ENCODE measurements at places on chromosomes 2 and 18. TPM values are rescaled to one million over a fixed set of nuclear protein-coding genes. Genes with fewer than 3 reads are reported as not detected.

- H3K4me1 ChIP-seq, result peaks cover 8% of the 10 kb centered on the region
- H3K4me3 ChIP-seq, result no peak overlapping the region
- no peaks in the 10 kb centered on the region for H3K27me3 ChIP-seq
- peaks cover 38% of the 10 kb centered on the region for H3K36me3 ChIP-seq
- H3K27ac ChIP-seq, result no peak overlapping the region
Measured at GRCh38 chr2:69344305-69344704, 42.7 kb downstream of the GFPT1 start.

GRCh38 chr2:233915128-233915527 lies 2.0 kb upstream of the TRPM8 start:
- H3K4me3 ChIP-seq, result no peak overlapping the region
- DNase-seq, result no peak
- no peaks in the 10 kb centered on the region for H3K36me3 ChIP-seq
- peaks cover 5% of the 10 kb centered on the region for H3K4me1 ChIP-seq

DNA sequence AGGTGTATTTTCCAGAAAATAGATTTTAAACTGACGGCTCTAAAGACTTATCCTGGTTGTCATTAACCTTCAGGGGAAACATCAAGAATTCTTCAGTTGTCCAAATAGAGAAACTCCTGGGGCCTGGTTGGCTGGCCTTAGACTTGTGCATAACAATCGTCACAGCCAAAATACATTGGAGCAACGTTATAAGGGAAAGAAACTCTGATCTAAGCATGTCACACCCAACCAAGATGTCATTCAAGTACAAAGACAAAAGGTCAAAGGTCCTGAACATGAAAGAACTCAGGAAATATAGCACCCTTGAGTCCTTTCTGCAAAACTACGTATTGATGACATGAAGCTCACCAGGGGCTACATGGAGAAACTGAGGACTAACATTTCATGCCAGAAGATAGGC lies 23.8 kb upstream of the APCDD1 start:
- peaks cover 2% of the 10 kb centered on the region for H3K27me3 ChIP-seq
- H3K4me3 ChIP-seq, result no peak overlapping the region
- DNase-seq, result no peak
- H3K27ac ChIP-seq, result no peak overlapping the region

DNA sequence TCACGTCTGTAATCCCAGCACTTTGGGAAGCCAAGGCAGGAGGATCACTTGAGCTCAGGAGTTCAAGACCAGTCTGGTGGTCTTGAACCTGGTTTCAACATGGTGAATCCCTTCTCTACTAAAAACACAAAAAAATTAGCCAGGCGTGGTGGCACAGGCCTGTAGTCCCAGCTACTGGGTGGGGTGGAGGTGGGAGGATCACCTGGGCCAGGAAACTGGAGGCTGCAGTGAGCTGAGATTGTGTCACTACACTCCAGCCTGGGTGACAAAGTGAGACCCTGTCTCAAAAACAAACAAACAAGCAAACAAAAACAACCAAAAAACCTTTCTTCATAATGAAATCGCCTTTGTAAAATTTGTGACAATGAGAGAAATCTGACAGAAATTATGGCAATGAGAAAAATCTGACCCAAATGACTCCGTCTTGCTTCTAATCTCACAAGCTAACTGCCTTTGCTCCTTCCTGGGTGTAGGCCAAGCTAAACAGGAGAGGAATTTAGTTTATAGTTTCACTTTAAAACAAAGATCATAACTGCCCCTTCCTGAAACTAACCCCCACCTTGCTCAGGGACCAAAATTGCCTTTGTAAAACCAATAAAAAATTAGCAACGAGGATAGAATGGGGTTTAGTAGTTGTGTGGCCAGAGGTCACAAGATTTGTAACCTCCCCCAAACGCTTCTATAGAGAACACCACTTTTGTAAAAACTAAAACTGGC lies 60.7 kb upstream of the KIF5C start:
- peak overlapping the region; percentile 29 for H3K27ac ChIP-seq
- no peak for DNase-seq
- H3K27me3 ChIP-seq, result peaks cover 14% of the 10 kb centered on the region
- no peaks in the 10 kb centered on the region for H3K36me3 ChIP-seq

- no peak overlapping the region for H3K4me3 ChIP-seq
- H3K27ac ChIP-seq, result no peak overlapping the region
- H3K27me3 ChIP-seq, result no peaks in the 10 kb centered on the region
- no peak for DNase-seq
- no peaks in the 10 kb centered on the region for H3K4me1 ChIP-seq
Measured at GRCh38 chr2:57677296-57677695, 369.3 kb upstream of the VRK2 start.

DNA sequence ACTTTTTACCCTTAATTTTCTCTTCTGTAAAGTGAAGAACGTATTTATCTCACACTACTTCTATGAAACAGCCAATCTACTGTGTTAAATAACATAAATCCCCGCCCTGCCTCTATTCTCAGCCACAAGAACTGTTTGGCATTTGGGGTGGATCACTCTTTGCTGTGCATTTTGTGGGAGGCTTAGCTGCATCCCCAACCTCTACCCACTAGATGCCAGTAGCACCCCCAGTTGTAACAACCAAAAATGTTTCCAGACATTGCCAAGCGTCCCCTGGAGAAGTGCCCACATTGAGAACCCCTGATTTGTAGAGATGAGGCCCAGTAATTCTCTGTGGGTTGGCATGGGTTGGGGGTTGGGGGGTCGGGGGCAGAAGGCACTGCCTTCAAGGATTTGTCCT lies 94.7 kb upstream of the BOD1L2 start:
- DNase-seq, result no peak
- H3K36me3 ChIP-seq, result no peaks in the 10 kb centered on the region
- no peak overlapping the region for H3K4me3 ChIP-seq
- H3K27me3 ChIP-seq, result peaks cover 6% of the 10 kb centered on the region

DNA sequence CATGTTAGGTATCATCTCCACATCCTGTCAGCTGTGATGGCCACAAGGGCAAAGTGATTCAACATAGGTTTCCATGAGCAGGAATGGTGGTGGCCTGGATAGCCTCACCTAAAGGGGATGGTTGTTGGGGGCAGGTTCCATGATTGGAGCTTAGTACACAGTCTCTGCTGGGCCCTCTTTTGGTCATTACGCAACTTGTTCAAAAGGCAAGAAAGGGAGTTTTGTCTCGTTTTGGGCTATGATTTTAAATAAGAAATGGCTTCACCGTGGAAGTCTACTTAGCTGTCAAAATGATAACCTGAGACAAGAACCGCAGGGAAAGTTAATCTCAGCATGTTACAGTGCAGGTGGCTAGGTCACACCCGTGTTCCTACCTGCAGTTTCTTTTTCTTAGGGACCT lies 13.1 kb upstream of the MC4R start:
- no peaks in the 10 kb centered on the region for H3K27me3 ChIP-seq
- no peaks in the 10 kb centered on the region for H3K36me3 ChIP-seq
- H3K27ac ChIP-seq, result no peak overlapping the region
- no peaks in the 10 kb centered on the region for H3K4me1 ChIP-seq
- DNase-seq, result no peak

- no peak overlapping the region for H3K27ac ChIP-seq
- H3K4me3 ChIP-seq, result no peak overlapping the region
- H3K36me3 ChIP-seq, result no peaks in the 10 kb centered on the region
- no peaks in the 10 kb centered on the region for H3K4me1 ChIP-seq
- no peaks in the 10 kb centered on the region for H3K27me3 ChIP-seq
- DNase-seq, result no peak
Measured at GRCh38 chr2:81007104-81007503, 702.6 kb upstream of the LRRTM1 start.

- DNase-seq, result no peak
- H3K4me3 ChIP-seq, result no peak overlapping the region
- peaks cover 2% of the 10 kb centered on the region for H3K27me3 ChIP-seq
- no peaks in the 10 kb centered on the region for H3K36me3 ChIP-seq
- no peak overlapping the region for H3K27ac ChIP-seq
Measured at GRCh38 chr18:68660354-68661183, 54.3 kb downstream of the TMX3 start.

DNA sequence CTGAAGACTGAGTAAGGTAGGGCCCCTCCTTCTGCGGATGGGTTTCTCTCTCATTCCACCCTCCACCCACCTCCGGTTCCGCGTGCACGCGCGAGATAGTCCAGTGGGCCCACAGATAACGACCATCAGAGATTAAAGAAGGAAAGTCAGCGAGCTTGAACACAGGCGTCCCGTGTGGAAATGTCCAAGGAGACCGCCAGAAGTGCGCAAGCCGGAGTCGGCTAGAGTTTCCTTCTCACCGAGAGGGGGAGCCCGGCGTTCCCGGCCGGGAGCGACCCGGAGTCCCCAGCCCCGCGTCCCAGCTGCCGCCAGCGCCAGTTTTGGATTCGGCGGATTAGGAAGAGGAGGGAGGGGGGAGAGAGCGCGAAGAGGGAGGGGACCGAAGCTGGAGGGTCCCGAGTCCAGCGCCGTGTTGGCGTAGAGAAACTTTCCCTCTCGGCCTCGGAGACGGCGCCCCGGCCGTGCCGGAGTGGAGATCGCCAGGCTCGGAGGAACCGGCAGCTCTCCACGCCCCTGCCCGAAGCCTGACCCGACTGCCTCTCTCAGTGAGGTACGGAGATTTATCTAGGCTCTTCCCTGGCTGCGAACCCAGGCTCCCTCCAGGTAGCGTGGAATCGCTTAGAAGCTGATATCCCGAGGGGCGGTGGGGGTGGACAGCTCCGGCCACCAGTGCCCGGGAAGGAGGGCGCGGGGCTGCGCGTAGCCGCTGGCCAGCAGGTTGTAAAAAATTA lies at the start of gene GULP1:
GULP1 (plus strand) TSS at position 258 of the 731 bp plus-strand sequence. CDS start 185,829 bp downstream, outside the sequence.
- peaks cover 36% of the 10 kb centered on the region for H3K27me3 ChIP-seq
- H3K36me3 ChIP-seq, result no peaks in the 10 kb centered on the region
- no peak within 1 kb of the TSS for H3K4me3 ChIP-seq
- DNase-seq, result no peak
- no peak within 1 kb of the TSS for H3K27ac ChIP-seq

- H3K36me3 ChIP-seq, result peaks cover 38% of the 10 kb centered on the region
- H3K27me3 ChIP-seq, result no peaks in the 10 kb centered on the region
- H3K4me1 ChIP-seq, result no peaks in the 10 kb centered on the region
- H3K27ac ChIP-seq, result no peak overlapping the region
- H3K4me3 ChIP-seq, result no peak overlapping the region
Measured at GRCh38 chr18:46832849-46833248, 76.0 kb upstream of the ST8SIA5 start.

GRCh38 chr2:226883296-226883795 lies 47.5 kb downstream of the RHBDD1 start:
- peaks cover 35% of the 10 kb centered on the region for H3K36me3 ChIP-seq
- H3K27ac ChIP-seq, result no peak overlapping the region
- peaks cover 4% of the 10 kb centered on the region for H3K4me1 ChIP-seq
- no peak for DNase-seq
- no peak overlapping the region for H3K4me3 ChIP-seq
- no peaks in the 10 kb centered on the region for H3K27me3 ChIP-seq

DNA sequence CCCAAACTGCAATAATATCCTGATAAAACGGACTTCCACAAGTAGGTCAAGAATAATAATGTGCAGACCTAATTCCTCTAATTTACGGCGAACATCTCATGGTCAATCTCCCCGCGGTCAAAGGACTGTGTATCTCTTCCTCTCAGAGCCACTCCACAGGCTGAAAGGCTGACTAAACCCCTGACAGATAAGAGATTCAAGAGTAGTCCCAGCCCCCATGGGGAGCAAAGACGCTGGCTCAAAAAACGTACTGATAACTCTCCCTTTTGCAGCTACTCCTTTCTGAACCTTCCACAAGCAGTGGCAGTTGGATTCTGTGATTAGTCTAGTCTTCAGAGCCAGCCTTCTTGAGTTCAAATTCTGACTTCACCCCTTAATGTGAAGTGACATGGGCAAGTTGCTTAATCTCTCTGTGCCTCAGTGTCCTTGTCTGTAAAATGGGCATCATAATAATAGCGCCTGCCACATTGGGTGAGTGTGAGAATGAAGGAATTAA lies 19.7 kb upstream of the IL18R1 start:
- H3K4me3 ChIP-seq, result no peak overlapping the region
- DNase-seq, result no peak
- peaks cover 2% of the 10 kb centered on the region for H3K27me3 ChIP-seq
- no peak overlapping the region for H3K27ac ChIP-seq

DNA sequence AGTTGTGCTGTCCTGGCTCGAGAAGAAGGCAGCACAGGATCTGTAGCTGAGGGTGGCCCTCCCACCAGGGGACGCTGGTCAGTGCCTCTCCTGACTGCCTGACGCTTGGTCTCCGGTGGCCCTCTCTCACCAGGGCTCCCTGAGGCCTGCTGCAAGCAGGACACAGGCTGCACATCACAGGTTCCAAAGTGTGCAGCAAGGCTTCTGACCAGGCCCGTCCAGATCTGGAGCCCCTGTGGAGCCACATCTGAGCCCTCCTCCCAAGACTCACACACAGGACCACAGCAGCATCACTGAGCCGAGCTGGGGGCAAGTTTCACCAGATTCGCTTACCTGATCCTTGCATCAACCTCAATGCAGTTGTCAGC lies 12.1 kb downstream of the AMER3 start:
- H3K27me3 ChIP-seq, result peaks cover 9% of the 10 kb centered on the region
- H3K4me3 ChIP-seq, result no peak overlapping the region
- H3K4me1 ChIP-seq, result no peaks in the 10 kb centered on the region

- H3K4me1 ChIP-seq, result peaks cover 5% of the 10 kb centered on the region
- no peaks in the 10 kb centered on the region for H3K36me3 ChIP-seq
- H3K27ac ChIP-seq, result no peak overlapping the region
- H3K27me3 ChIP-seq, result no peaks in the 10 kb centered on the region
- no peak for DNase-seq
- no peak overlapping the region for H3K4me3 ChIP-seq
Measured at GRCh38 chr18:67379981-67380380, 136.5 kb downstream of the DSEL start.

GRCh38 chr2:28896906-28897305 lies 2.4 kb downstream of the WDR43 start:
- H3K4me3 ChIP-seq, result peak overlapping the region; percentile 93
- H3K36me3 ChIP-seq, result peaks cover 14% of the 10 kb centered on the region
- peak overlapping the region; percentile 39 for H3K27ac ChIP-seq

DNA sequence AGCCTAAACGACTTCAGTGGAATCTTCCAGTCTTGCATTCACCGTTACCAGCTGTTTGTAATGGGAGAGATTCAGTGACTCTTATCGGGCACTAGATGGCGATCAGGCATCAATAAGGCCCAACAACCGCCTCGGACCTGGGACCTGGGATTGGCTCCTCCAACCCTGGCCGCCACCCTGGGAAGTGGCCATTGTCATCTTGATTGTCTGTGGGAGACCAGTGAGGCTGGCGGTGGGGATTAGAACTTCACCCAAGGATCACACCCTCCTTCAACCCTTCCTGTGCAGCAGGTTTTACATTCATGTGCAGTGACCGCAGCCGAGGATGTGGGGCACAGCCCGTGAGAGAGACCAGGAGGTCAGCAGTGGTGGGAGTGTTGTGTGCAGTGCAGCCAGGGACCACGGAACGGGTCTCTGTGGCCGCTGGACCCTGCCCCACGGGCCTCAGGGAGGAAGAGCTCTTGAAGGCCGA lies 85.3 kb downstream of the SPP2 start:
- peak; percentile 70 for DNase-seq
- H3K27ac ChIP-seq, result no peak overlapping the region
- H3K36me3 ChIP-seq, result no peaks in the 10 kb centered on the region
- no peaks in the 10 kb centered on the region for H3K27me3 ChIP-seq
- no peak overlapping the region for H3K4me3 ChIP-seq

Gene RAB10
- total RNA-seq, result 110 TPM

Gene ALPI
- total RNA-seq, result not detected

Gene EPHA4
- total RNA-seq, result 7.0 TPM

Gene RAB31
- 0.71 TPM for total RNA-seq

Gene INPP4A
- total RNA-seq, result 40.7 TPM

Gene SDC1
- total RNA-seq, result 0.12 TPM

Gene TEX44
- not detected for total RNA-seq

Gene KRTCAP3
- 6.4 TPM for total RNA-seq

Gene CHN1
- total RNA-seq, result 6.2 TPM

Gene IFT172
- 8.2 TPM for total RNA-seq

All from activated CD4-positive, alpha-beta memory T cell treated with anti-CD3 and anti-CD28 coated beads for 36 hours (primary cell).